ENCODE measurements at places on chromosomes 3 and 15.
A peak's percentile ranks its signal among the peaks of the same experiment; 100 is the strongest.

- no peak for DNase-seq
Measured at GRCh38 chr3:66923969-66924368, 74.1 kb upstream of the KBTBD8 start.

GRCh38 chr3:98962189-98962930 lies 60.9 kb upstream of the DCBLD2 start:
- no peak for DNase-seq

DNA sequence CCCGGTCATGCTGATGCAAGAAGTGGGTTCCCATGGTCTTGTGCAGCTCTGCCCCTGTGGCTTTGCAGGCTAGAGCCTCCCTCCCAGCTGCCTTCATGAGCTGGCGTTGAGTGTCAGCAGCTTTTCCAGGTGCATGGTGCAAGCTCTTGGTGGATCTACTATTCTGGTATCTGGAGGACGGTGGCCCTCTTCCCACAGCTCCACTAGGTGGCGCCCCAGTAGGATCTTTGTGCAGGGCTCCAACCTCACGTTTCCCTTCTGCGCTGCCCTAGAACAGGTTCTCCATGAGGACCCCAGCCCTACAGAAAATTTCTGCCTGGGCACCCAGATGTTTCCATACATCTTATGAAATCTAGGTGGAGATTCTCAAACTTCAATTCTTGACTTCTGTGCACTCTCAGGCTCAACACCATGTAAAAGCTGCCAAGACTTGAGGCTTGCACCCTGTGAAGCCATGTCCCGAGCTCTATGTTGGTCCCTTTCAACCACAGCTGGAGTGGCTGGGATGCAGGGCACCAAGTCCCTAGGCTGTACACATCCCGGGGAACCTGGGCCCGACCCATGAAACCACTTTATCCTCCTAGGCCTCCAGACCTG lies 238.4 kb upstream of the MDFIC2 start:
- peak; percentile 2 for DNase-seq

DNA sequence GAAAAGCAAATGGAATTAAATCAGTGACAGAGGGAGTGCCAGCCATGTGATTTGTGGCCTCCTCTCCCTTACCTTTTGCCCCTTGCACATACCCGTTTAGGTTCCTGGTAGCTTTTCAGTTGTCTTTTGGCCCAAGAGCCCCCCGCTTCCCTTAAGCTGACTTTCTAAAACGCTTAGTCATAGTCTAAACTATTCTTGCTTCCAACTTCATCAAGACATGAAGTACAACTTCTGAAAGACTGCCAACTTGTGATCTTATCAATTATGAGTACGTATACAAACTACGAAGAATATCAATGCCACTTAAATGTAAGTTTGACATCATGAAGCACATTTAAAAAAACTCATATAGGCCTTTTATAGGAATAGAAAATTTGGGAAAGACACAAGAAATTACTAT lies 61.9 kb downstream of the EIF3J start:
- no peak for DNase-seq

DNA sequence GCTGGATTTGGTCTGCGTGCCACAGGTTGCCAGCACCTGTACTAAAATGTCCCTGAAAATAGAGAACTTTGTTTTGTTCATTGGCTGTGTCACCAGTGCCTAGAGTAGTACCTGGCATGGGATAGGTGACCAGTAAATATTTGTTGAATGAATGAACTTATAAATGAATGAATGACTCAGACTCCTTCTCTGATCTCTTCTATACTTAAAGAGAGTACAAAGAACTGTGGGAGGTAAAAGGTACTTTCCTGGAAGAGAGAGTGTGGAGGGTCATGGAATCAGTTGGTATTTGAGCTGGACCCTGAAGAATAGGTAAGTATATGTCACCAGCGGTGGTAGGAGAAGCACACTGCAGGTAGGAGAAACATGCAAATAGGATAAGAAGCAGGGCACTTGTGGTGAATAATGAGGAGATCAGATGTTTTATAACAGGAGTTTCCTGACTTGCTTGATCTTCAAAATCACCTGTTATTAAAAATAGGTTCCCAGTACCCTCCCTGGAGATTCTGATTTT lies 149.4 kb downstream of the LPP start:
- no peak for DNase-seq

- DNase-seq: no peak
Measured at GRCh38 chr3:140358686-140359085, 319.2 kb upstream of the TRIM42 start.

- no peak for DNase-seq
Measured at GRCh38 chr3:42077785-42078184, 13.4 kb upstream of the TRAK1 start.

- DNase-seq: no peak
Measured at GRCh38 chr15:70855764-70856163, 1.8 kb upstream of the LARP6 start.

DNA sequence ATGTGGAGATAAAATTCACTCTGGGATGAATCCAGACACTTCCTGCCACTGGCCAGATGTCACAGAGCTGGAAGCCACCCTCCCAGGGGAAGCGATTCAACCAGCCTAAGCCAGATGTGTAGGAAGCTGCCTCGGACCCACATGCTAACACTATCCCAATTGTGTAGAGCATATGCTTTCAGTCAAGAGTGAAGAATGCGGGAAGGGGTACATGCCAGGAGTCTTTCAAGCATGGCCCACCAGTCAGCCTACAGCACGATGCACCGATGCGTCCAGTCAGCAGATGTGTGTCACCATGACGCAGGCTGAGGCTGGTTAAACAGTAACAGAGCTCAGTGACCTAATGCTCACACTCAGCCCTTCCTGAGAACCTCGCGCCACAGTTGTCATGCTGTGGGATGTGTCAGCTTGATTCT lies 38.8 kb upstream of the BNC1 start:
- DNase-seq: no peak

DNA sequence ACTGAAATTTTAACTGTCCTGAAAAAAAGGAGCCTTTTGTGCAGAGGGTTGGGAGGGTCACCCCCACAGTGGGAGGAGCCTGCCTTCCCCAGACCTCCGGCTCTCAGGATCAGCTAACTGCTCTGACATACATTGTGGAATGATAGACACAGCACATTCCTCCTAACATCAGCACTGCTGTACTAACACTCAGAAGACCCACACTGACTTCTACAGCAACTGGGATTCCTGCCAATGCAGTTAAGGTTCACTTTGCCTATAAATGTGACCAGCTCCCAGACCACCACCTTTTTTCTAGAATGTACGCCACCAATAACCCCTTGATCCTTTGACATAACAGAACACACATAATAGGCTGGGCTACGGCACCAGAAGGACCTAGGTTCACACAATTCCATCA lies 3.2 kb downstream of the CPEB1 start:
- DNase-seq: no peak

- no peak for DNase-seq
Measured at GRCh38 chr3:52153389-52154096, 680 bp downstream of the POC1A start.

GRCh38 chr15:77528968-77529319 lies 103.8 kb downstream of the LINGO1 start:
- no peak for DNase-seq

GRCh38 chr3:146091397-146091796 lies 69.6 kb downstream of the PLOD2 start:
- DNase-seq: no peak

DNA sequence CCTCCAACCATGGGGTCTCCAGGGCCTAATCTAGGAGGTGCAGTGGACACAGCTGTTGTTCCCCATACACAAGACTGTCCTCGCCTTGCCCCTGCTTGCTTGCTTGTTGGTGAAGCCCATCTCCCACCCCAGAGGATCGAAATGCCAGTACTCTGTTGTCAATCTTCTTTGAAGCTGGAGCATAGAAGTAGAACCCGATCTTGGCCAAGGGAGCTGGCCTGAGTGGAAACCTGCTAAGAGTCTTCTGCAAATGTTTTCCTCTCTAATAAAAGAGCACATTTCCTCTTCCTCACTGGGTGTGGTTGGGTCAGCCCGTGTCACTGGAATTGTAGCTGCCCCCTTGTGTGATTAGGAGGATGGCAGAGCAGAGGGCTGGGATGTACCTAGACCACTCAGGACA lies 85.4 kb downstream of the HES1 start:
- no peak for DNase-seq

GRCh38 chr3:39075910-39076309 lies 24.1 kb downstream of the WDR48 start:
- DNase-seq: no peak

DNA sequence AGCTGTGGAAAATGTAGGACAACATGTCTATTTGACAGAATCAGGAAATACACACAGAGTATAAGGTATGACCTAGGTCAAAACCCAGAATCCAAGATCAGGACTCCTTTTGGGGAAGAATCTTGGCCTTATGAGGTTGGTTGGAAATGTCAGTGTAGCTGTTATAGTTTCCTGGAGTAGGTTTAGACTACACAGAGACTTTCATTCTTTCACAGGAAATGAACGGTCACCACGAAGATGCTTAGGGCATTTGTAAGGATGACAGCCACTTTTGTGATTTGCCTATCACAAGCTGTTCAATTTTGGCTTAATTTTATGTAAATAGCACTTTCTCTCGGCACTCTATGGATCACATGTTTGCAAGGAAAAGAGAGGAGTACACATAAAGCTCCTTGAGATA lies 18.6 kb upstream of the ZBTB20 start:
- DNase-seq: no peak

- no peak for DNase-seq
Measured at GRCh38 chr3:52771334-52771681, 568 bp upstream of the NEK4 start.

GRCh38 chr3:174156200-174156599 lies 702.9 kb upstream of the NAALADL2 start:
- DNase-seq: no peak

GRCh38 chr15:80447077-80447476 lies 42.9 kb downstream of the ARNT2 start:
- DNase-seq: no peak

GRCh38 chr3:31959951-31960792 lies 20.9 kb downstream of the OSBPL10 start:
- DNase-seq: no peak

- no peak for DNase-seq
Measured at GRCh38 chr3:117565777-117566176, 856.2 kb downstream of the TUSC7 start.

GRCh38 chr15:42727750-42728381 lies 9.1 kb downstream of the CDAN1 start:
- no peak for DNase-seq

GRCh38 chr3:189771842-189772450 lies 140.8 kb downstream of the TP63 start:
- no peak for DNase-seq

DNA sequence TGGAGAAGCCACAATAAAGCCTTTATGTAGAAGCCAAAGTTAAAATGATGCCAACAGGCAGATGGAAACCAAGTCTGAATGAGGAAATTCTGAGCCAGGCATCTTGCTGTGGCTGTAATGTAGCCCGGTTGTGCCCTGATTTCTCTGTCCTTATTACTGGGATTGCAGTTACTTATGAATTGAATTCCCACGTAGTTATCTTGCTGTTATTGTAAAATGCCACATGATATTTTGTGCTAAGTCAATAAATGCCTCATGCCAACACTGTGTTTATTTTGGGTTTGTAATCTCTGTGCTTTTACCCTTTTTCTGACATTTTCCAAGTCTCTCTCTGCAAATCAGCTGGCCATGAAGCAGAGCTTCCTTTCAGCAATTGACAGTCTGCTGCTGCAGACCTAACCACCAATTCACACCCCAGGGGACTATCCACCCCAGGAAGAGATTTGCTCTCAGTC lies 486.1 kb upstream of the GOLIM4 start:
- peak; percentile 15 for DNase-seq

DNA sequence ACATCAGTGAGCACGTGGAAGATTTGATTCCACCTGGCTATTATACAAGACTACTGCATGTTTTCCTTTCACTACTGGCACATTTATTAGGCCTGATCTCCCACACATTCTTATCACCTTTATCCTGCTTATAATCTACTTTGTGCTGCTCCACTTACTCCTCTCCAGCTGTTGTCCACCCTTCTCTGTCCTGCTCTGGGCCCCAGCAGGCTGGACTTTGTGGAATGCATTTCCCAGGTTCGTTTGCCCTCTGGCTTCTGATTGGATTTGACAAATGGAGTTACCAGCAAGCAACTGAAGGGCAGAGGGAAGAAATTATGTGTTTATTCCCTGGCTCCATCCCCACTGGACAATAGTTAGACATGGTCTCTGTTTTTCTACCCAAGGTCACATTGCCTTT lies 75.5 kb downstream of the DCLK3 start:
- DNase-seq: no peak

DNA sequence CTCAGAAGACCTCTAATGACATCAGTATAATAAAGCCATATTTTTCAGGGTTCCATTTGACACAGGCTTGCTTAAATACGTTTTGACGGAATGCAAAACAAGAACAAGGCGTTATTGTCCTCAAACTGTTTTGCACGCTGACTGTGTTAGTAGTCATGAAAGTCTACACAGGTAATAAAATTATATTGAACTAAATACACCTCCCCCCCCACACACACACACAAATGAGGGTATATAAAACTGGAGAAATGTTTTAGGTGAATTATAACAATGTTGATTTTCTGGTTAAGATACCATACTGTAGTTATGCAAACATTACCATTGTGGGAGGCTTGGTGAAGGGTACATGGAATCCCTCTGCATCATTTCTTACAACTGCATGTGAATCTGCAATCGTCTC lies 257.1 kb upstream of the ARRDC4 start:
- no peak for DNase-seq

GRCh38 chr3:124621498-124621897 lies 108.8 kb upstream of the UMPS start:
- DNase-seq: no peak

DNA sequence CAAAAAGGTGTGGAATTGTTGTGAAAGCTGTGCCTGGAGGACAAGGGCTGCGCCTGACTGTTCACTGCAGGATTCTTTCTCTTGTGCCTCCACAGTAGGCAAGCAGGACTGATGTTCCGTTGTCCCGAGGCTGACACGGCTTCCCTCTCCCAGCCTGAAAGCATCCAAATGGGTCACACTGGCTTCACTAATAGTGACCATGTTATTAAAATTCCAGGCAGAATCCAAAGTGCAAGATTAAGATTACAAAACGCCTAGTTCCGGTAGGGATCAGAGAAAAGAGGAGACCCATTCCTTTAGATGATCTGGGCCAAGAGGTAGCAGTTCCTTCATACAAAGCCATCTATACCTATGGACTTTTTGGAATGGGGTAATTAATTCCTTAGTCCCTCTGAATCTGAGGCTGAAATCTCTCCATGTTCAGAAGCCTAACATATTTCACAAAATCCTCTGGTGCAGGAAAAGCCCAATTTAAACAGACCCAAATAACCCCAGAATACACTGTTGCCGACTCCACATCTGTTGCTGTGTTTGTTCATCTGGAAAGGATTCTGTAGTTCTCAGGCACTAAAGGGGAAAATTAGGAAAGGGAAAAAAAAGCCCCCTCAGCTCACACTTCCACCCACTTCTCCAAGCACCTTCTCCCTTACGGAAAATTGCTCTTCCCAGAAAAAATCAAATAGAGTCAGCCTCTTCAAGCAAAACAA lies 145.9 kb downstream of the RORA start:
- no peak for DNase-seq

All from hypothalamus (tissue), 51 donors.